Left kidney (tissue), 8 donors: ENCODE measurements at places on chromosomes 3 and 15. TPM values are rescaled to one million over a fixed set of nuclear protein-coding genes. Genes with fewer than 3 reads are reported as not detected.

The TRH gene
- 0.12 TPM for polyA plus RNA-seq

The IL5RA gene
- polyA plus RNA-seq = 0.73 TPM

The CTXN2 gene
- 0.12 TPM for polyA plus RNA-seq

The TBL1XR1 gene
- 181 TPM for polyA plus RNA-seq

The SPINK8 gene
- polyA plus RNA-seq = 0.43 TPM

The SI gene
- polyA plus RNA-seq = not detected

The TMC3 gene
- polyA plus RNA-seq = 0.17 TPM

The BLM gene
- polyA plus RNA-seq = 17.7 TPM

The MUC13 gene
- not detected for polyA plus RNA-seq

DNA sequence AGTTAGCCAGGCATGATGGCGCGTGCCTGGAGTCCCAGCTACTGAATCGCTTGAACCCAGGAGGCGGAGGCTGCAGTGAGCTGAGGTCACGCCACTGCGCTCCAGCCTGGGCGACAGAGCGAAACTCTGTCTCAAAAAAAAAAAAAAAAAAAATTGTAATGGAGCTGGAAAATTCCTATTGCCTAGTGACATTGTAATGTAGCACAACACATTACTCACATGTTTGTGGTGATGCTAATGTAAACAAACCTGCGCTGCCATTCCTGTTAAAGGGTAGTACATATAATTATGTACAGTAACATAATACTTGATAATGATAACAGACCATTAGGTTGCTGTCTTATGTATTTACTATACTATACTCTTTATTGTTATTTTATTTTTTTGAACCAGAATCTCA lies 39.1 kb downstream of the KNL1 start:
- no peak for DNase-seq

DNA sequence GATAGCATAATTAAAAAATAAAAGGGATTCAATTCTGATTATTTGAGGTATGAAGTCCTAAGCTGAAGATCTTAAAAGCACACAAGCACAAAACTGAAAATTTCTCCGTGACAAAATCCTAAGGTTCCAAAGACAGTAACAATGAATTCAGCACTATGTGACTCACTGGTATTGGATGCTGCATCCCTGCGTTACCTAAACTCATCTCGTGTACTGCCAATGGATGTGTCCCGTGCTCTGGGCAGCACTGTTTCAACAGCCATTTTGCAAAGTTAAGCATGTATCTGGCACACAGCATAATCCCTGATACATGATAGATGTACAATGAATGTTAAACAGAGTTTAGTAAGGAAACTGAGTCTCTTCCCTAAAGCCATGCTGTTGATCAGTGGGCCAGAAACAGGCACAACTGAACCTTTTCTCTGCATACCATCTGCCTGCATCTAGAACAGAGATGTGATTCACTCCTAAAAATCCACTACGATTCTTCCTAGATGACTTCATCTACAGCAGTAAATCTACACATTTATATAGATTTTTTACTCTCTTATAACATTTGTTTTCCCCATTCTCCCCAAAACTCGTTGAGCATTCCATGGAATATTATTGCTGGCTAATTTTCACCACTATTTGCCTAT lies 14.3 kb downstream of the SUCLG2 start:
- no peak for DNase-seq

DNA sequence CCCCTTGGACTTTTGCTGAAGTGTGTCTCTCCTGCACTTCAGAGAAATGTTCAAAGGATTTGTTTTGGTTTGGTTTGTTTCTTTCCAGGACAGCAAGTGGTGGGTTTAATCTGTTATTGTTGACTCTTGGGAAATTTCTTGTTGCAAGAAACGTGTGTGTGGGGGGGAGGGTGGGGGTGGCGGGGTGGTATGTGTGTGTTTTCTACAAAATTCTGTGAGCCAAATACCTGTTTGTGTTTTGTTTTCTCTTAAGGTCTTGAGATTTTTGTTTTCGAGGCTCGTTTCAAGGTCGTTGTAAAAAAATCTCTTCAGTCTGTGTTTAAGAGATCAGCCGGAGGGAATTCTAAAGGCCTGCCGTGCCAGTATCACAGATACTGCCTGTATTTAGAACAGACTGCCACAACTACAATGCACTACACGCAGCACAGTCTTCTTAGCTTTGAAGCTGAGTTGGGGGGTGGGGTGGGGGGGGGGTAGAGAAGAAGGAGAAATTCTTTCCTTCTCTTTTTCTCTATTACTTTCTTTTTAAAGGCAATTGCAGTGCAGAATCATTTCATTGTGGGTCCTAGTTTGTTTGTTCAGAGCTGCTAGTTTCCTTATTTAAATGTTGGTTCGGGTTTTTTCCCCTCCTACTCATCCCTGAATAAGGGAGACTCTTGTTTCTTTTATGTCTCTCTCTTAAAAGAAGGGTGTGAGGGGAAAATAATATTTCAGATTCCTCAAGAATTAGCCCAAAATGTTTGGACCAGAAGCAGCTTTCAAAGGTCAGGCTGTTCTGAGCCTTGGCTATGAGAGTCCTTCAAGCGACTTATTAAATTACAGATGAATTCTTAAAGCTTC lies 1.4 kb upstream of the BCL6 start:
- DNase-seq = no peak

DNA sequence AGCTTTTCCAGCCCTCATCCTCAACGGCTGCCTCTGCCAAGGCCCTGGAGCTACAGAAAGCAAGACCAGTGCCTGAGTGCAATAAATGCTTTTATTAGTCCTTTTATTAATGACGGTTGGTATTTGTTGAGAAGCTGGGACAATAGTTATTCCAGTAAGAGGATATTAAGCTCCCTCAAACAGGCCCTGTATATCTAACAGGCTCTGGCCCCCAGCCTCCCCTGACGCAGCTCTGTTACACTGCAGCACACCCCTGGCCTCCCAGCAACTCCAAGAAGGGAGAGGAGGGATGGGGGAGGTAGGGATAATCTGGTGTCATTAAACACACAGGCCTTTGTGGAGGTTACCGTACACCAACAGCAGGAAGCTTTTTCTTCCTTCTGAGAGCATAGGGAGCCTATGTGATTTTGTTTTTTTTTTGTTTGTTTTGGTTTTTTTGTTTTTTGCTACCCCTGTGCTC lies 30.8 kb upstream of the MAGEF1 start:
- no peak for DNase-seq

GRCh38 chr3:122908251-122908650 lies 113.4 kb downstream of the SLC49A4 start:
- DNase-seq = no peak

DNA sequence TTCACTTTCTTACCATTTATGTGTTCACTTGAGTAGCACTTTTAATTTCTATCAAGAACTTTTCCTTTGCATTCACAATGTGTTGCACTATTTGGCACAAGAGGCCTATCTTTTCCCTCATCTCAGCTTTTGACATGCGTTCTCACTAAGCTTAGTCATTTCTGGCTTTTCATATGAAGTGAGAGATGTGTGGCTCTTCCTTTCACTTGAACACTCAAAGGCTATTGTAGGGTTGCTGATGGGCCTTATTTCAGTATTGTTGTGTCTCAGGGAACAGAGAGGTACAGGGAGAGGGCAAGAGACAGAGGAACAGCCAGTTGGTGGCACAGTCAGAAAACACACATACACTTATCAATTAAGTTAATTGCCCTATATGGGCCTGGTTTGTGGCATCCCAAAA lies 127.4 kb upstream of the MLF1 start:
- DNase-seq = no peak

DNA sequence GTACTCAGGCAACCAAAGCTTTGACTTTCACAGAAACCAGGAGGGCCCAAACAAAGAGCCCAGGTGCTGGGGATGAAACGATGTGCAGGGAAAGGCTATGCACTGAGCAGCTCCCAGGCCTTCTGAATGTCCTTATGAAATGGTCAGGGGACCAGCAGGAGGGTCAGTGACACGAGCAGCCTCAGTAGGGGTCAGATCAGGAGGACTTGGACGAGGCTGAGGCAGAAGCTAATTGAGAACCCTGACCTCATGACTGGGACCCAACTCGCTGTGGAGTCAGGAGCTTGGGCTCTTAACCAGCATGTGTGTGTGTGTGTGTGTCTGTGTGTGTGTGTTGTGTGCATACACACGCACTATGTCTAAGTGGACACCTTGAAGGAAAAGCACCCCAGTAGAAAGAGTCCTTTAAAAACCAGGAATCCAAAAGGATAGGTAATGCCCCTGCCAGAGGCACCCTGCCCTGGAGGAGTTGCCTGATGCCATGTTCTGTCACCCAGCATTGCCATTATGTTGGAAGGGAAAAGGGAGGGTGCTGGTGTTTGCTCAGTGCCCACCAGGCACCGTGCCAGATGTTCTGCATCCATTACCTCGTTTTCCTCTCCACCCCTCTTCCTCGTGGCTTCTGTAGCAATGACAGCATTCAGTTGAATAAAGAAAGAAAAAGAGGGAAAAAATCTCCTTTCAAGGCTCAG lies 50.9 kb downstream of the CORO2B start:
- DNase-seq = no peak

DNA sequence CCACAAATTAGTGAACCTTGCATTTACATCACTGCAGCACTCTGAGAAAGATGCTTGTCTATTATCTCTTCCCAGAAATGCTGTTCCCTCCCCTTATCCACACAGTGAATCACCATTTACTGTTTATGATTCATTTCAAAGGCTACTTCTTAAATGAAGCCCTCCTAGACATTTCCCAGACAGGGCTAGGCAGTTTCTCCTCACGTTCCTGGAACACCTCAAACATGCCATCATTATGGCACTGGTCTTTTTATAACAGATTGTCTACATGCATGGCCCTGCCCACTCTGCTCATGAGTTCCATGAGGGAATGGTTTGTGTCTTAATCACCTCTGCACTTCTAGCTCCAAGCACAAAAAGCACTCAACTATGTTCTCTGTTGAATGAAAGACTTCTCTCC lies 32.2 kb upstream of the TM2D3 start:
- DNase-seq = no peak

GRCh38 chr15:48059791-48060190 lies 61.0 kb upstream of the SLC24A5 start:
- DNase-seq = no peak

DNA sequence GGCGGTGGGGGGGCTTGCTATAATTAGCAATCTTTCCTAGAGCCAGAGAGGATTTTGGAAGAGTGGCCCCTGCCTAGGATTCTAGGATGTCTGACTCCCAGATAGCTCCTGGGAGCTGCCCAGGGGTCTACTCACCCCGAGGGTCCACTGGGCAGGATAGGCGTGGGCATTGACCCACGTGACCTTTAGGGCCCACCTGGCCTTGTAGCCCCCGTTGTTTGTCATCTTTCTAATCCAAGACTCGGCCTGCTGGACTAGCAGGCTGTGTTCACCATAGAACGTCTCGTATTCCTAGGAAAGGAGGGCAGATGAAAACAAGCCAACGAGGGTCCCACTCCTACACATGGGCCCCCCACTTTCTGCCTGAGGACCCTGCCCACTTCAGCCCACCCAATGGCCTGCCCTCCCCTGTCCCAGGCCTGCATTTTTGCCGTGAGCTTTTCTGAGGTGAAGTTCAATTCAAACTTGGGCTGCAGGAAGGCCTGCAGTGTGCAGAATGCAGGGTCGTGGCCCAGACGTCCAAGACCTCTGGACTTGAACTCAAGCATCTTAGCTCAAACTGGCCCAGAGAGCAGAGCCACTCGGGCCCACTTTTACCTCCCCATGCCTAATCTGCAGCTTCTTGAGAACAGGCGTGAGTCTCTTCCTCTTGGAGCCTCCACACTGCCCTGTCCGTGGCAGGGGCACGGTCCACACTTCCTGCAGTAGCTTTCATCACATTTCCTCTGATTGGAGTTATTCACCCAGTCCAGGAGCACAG lies 41.5 kb downstream of the MUC4 start:
- no peak for DNase-seq

DNA sequence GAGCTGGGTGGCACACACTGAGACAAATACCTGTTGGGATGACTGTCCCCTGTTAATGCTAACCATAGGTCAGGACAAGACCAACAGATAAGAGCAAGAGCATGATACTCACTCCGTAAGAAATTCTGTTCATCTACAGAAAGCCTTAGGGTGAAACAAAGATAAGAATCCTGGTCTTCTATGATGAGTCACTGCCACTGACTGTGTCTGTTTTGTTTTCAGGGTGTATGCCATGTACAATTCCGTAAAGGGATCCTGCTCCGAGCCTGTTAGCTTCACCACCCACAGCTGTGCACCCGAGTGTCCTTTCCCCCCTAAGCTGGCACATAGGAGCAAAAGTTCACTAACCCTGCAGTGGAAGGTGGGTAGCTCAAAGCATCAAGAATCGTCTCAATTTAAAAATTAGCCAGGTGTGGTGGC lies 141.1 kb downstream of the GHSR start:
- no peak for DNase-seq

GRCh38 chr3:106401666-106402490 lies 533.1 kb upstream of the CBLB start:
- no peak for DNase-seq

DNA sequence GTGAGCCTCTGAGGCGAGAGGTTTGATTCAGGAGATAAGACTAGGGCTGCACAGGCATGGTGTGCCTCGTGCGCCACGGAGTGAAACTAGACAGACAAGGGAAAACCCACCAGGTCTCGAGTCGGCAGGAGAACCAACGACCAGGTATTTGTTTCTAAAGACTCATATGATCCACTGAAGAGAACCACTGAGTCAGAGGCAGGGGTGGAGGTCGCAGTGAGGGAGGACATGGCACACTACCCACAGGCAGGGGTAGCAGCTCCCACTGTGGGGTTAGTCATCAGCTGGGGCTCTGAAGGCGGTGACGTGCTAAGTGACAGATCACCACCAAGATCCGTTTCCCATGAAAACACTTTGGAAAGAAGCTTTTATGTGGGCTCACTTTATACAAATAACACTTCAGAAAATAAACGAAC lies 45.7 kb downstream of the CHSY1 start:
- DNase-seq = no peak

GRCh38 chr3:128376516-128376915 lies 90.2 kb downstream of the DNAJB8 start:
- no peak for DNase-seq

- no peak for DNase-seq
These were observed 24.5 kb downstream of the CYFIP1 start for GRCh38 chr15:22955544-22956119.

DNA sequence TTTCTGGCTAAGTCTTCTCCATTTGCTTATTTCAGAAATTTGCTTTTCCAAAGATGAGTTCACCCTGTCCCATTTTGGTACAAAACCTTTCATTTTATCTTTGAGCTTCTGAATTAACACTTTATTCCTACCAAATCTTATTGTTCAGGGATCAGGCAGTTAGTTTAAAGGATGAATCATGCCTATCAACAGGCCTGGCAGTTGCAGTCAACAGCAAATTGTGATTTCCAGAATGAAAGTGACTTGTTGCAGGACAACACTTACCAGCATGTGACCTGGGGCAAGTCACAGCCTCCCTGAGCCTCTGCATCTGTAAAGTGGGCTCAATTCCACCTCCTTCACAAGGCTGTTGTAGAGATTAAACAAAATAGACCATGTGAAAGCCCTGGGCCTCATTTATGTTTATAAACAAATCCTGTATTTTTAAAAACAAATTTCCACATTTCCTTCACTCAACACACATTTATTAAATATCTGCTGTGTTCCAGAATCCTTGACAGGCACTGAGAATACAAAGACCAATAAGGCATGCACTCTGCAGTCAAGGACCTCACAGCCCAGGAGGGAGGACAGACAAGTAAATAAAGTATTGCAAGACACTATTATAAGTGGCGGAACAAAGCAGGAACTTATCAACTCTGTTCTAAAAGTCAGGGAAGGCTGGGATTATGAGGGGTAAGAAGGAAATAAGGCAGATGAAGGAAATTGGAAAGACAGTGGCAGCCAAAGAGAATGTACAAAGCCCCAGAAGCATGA lies 359.1 kb upstream of the IL12A start:
- no peak for DNase-seq
